ENCODE measurements at places on chromosomes 16 and 17. TPM values are rescaled to one million over a fixed set of nuclear protein-coding genes. Genes with fewer than 3 reads are reported as not detected.

Gene CLEC19A
- total RNA-seq: 0.31 TPM

Gene SLC47A2
- total RNA-seq: 0.63 TPM

Gene GAA
- 27.5 TPM for total RNA-seq

Gene RCVRN
- total RNA-seq: 0.31 TPM

Gene C17orf50
- total RNA-seq: not detected

Gene KRTAP17-1
- not detected for total RNA-seq

Gene TNFRSF13B
- not detected for total RNA-seq

Gene CCL7
- total RNA-seq: not detected

Gene KRT24
- total RNA-seq: not detected

Gene TBC1D3K
- 0.31 TPM for total RNA-seq

Gene EME1
- total RNA-seq: 3.4 TPM

Gene ABCA10
- 4.1 TPM for total RNA-seq

Gene LPO
- not detected for total RNA-seq

Gene CNTNAP1
- 12.5 TPM for total RNA-seq

Gene CD300C
- not detected for total RNA-seq

Gene SPATA22
- total RNA-seq: 1.3 TPM

Gene UBE2O
- total RNA-seq: 51.6 TPM

Gene TMEM238L
- not detected for total RNA-seq

Gene MAPK8IP3
- total RNA-seq: 169 TPM

Gene BRD7
- total RNA-seq: 41.9 TPM

Gene KLHDC4
- total RNA-seq: 59.8 TPM

Gene ITGAD
- not detected for total RNA-seq

Gene CACNG1
- total RNA-seq: 0.63 TPM

Gene COPZ2
- total RNA-seq: not detected

Gene EVPLL
- not detected for total RNA-seq

Gene ACSM2A
- not detected for total RNA-seq

Gene IGFBP4
- total RNA-seq: 7.8 TPM

Gene HCRT
- not detected for total RNA-seq

Gene RBFOX1
- total RNA-seq: 198 TPM

Gene CCL5
- not detected for total RNA-seq

Gene FA2H
- total RNA-seq: 0.31 TPM

Gene TNK1
- 1.3 TPM for total RNA-seq

Gene TSPAN10
- total RNA-seq: 0.63 TPM

Gene CRHR1
- total RNA-seq: 16.6 TPM

Gene ZNF423
- 12.5 TPM for total RNA-seq

Gene UQCRC2
- total RNA-seq: 266 TPM

Gene FN3K
- total RNA-seq: 25.0 TPM

Gene HOXB5
- total RNA-seq: not detected

Gene C1QL1
- total RNA-seq: 2.2 TPM

Gene HAPSTR1
- total RNA-seq: 130 TPM

Gene CNEP1R1
- 46.6 TPM for total RNA-seq

Gene MT1F
- 3.8 TPM for total RNA-seq

Gene DOC2A
- 17.2 TPM for total RNA-seq

Gene CCT6B
- 2.5 TPM for total RNA-seq

Gene KRT14
- total RNA-seq: not detected

Gene ZNF785
- 33.2 TPM for total RNA-seq

Gene CX3CL1
- total RNA-seq: 3.1 TPM

Gene TBC1D3B
- total RNA-seq: 13.5 TPM

Gene KLHL10
- total RNA-seq: not detected

Gene GRAPL
- 5.0 TPM for total RNA-seq

Gene CYB5D1
- 18.2 TPM for total RNA-seq

Gene CNGB1
- total RNA-seq: not detected

Gene BAHCC1
- 31.3 TPM for total RNA-seq

Gene SOST
- not detected for total RNA-seq

Gene TBC1D3H
- not detected for total RNA-seq

Gene ZG16B
- not detected for total RNA-seq

Gene SCNN1B
- not detected for total RNA-seq

Gene PMP22
- total RNA-seq: 8.5 TPM

Gene CRISPLD2
- total RNA-seq: 1.6 TPM

Data from parietal lobe (tissue), 2 donors.